CD8-positive, alpha-beta memory T cell (primary cell): ENCODE measurements at places on chromosomes 5 and 9. TPM values are rescaled to one million over a fixed set of nuclear protein-coding genes. Genes with fewer than 3 reads are reported as not detected.

BNC2 gene
- total RNA-seq = not detected

DNA sequence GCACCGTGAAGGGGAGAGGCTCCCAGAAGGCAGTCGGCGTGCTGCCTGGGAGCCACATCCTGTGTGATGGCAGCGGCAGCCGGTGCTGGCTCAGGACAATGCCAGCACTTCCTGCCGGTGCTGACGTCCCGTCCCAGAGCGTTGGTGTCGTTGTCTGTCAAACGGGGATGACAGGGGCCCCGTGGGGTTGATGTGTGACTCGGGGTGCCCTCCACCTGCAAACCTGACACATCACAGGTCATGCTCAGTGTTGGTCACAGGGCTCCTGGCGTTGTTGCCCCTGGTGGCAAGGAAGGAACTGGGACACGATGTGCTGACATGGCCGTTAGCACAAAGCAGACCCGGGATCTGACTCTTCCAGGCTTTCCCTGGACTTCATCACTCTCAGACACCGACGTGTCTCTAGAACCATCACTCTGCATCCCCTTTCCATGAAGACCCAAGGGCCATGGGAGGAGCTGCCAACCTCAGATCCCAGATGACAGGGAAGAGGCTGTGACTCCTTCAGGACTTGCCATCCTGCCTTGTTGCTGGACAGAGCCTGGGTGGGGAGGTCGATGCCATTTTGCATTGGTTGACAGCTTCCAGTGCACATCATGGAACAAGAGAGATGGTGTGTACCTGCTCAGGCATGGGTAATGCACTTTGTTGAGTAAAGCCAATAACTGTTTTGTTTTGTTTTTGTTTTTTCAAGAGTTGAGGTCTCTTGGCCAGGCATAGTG lies 21.5 kb downstream of the PLPP7 start:
- H3K27me3 ChIP-seq = no peaks in the 10 kb centered on the region
- peak; percentile 78 for DNase-seq
- no peaks in the 10 kb centered on the region for H3K36me3 ChIP-seq
- H3K4me3 ChIP-seq = peak overlapping the region; percentile 66
- peaks cover 15% of the 10 kb centered on the region for H3K4me1 ChIP-seq

TAS2R1 gene
- total RNA-seq = not detected

PCDHB10 gene
- not detected for total RNA-seq

DNA sequence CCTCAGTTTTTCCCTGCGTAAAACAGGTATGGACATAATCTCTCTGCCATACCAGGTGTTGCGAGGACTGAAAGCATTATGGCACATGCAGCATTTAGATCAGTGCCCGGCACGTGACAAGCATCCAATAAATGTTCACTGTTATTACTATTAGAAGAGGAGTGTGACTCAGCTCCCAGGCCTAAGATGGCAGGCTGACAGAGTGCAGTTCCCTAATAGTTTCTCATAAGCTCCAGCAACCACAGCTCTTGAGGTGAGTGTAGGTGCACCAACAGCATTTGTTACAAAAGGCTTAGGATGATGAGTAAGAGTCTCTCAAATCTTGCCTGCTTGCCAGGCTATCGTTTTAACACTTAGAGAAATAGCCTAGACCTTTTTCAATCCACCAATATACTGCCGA lies 28.9 kb upstream of the GLIS3 start:
- H3K36me3 ChIP-seq = no peaks in the 10 kb centered on the region
- H3K4me3 ChIP-seq = no peak overlapping the region
- H3K27me3 ChIP-seq = no peaks in the 10 kb centered on the region

- H3K4me1 ChIP-seq = peaks cover 22% of the 10 kb centered on the region
- no peak for DNase-seq
- no peaks in the 10 kb centered on the region for H3K36me3 ChIP-seq
- H3K4me3 ChIP-seq = no peak overlapping the region
Measured at GRCh38 chr9:110050925-110051355, 157.0 kb downstream of the C9orf152 start.

DNA sequence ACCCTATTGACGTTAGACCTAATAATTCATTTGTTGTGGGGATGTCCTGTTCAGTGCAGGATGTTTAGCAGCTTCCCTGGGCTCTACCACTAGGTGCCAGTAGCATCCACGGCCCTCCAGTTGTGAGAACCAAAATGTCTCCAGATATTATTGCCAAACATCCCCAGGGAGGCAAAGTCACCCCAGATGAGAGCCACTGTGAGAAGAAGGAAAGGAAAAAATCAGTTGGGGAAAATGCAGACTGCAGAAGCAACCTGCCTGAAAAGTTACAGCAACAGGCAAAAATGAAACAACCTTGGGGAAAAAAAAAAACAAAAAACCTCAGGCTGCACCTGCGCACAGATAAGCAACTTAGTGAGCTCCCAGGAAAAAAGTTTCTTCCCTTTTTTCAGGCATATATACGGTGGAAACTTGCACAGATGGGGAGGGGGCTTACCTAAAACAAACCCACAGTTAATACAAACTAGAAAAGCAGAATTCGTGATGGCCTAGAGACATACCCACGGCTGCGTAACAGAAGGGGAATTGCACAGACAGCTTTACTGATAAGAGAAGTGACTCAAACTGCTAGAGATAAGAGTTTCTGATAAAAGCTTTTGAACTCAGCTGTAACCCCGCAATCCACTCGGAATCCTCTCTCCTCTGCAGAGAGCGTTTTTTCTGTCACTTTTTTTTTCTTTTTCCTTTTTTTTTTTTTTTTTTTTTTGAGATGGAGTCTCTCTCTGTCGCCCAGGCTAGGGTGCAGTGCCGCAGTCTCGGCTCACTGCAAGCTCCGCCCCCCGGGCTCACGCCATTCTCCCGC lies 29.8 kb upstream of the FBP1 start:
- H3K27ac ChIP-seq = peak overlapping the region; percentile 35
- no peaks in the 10 kb centered on the region for H3K27me3 ChIP-seq
- H3K36me3 ChIP-seq = no peaks in the 10 kb centered on the region
- H3K4me3 ChIP-seq = peak overlapping the region; percentile 82

DNA sequence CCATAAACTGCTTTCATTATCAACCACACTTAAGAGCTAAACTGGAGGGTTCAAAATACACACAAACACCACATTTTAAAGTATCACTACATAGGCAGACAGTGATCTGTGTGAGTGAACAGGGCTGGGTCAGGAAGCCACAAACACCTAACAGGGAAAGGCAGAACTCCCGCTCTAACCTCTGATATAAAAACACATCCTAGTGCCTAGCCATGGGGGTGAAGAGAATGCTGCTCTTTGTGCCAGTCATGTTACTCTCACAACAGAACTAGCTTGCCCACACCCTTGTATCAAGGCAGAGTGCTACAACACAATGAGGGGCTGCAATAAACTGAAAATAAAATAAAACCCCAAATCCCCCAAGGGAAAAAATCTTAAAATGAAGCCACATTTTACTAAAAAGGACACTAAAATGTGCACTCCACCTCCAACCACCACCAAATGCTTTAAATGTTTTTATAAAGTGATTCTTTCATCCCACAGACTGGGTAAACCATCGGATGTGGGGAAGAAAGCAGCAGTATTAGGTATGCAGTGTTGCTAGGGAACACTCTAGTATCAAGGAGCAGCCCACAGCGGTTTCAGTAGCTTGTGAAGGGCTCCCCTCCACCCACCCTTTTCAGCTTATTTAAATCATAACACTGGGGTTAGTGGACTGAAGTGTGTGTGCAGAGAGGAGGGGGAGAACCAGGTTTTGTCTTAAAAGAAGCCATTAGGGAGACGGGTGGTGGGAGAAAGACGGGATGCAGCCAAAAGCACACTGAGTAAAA lies 64.5 kb downstream of the TMEM161B start:
- no peak overlapping the region for H3K4me3 ChIP-seq
- H3K4me1 ChIP-seq = peaks cover 6% of the 10 kb centered on the region
- peak; percentile 82 for DNase-seq
- peaks cover 9% of the 10 kb centered on the region for H3K36me3 ChIP-seq
- H3K27me3 ChIP-seq = no peaks in the 10 kb centered on the region

DNA sequence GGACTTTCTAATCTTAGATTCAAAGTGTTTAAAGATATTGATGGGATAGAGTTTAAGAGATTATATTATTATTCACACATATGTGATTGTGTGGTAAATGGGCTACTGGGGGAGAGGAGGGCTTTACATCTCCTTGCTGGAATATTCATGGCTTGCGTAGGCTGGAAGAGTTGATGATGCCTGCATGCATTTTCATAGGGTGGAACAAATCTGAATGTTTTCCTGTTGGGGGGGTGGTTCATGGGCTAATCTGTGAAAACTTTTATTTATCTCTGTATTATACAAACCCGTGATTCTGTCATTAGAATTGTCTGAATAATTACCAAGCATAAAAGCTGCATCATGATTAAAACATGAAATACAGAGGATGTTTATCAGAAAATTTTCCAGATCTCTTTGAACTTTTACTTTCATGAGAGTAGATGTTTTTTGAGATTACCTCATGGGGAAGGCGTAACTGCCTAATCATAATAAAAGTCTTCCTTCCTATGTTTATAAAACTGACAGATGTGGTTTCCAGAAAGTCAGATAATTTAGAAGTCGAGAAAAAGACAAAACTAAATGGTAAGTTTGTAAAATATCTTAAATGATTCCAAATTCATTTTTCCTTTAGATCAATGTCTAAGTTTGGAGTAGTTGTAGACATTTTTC lies 1185.4 kb upstream of the SEMA6A start:
- H3K27me3 ChIP-seq = no peaks in the 10 kb centered on the region
- no peaks in the 10 kb centered on the region for H3K36me3 ChIP-seq
- H3K4me1 ChIP-seq = no peaks in the 10 kb centered on the region
- DNase-seq = no peak
- H3K27ac ChIP-seq = no peak overlapping the region

DNA sequence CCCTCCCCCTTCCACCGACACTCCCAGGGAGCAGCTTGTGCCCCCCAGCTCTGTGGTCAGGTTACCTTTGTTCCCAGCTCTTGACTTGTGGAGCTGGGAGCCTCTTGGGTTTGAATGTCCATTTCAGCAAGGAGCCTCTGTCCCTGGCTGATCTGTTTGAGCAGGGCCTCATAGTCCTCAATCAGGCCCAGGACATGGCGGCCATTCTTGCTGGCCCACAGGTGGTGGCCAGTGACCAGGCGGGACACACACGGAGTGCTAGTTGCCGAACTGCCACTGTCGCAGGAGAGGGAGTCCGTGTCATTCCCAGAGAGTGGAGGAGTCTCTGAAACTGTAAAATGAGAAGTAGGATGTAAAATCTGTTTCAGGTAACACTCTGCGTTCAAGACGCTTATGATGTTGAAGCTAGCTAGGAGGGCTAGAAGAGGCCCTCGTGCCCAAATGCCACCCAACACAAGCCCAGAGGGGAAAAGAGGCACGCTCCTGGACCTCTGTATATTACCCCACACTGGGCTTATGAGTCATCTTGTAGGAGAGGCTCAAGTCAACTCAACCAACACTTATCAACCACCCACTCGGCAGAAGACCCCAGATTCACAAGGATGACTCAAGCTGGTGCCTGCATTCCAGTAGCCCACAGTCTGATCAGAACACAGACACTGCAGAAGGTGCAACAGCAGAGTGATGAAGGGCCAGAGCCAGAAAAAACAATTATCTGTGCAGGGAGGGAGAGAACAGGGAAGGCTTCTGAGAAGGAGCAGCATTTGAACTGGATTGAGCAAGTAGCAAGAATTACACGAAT lies 177.0 kb downstream of the CDK5RAP2 start:
- no peak overlapping the region for H3K4me3 ChIP-seq
- H3K36me3 ChIP-seq = peaks cover 56% of the 10 kb centered on the region
- no peak for DNase-seq
- peak overlapping the region; percentile 2 for H3K27ac ChIP-seq
